Naive thymus-derived CD8-positive, alpha-beta T cell (primary cell): ENCODE measurements at places on chromosomes 1 and 21.

DNA sequence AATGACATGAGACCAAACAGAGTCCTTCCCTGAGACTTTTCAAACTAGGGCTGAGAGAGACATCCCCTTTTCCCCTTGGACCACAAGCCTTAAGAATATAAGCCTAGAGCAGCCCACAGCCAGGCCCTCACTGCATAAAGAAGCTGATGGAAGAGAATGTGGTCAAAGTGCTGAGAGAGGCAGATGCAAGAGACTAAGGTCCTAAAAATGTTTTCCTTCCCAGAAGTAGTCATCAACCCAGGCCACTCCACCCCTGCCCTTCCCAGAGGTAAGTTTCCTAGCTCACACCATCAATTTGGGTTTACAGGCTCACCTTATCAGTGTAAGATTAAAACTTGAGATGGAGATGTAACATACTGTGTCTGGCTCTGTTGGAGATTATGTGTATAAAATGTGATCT is 58.2 kb downstream of the BCAR3 start:
- DNase-seq: no peak

- no peak for DNase-seq
Observed at GRCh38 chr1:232629250-232630046, 485 bp downstream of the SIPA1L2 start.

DNA sequence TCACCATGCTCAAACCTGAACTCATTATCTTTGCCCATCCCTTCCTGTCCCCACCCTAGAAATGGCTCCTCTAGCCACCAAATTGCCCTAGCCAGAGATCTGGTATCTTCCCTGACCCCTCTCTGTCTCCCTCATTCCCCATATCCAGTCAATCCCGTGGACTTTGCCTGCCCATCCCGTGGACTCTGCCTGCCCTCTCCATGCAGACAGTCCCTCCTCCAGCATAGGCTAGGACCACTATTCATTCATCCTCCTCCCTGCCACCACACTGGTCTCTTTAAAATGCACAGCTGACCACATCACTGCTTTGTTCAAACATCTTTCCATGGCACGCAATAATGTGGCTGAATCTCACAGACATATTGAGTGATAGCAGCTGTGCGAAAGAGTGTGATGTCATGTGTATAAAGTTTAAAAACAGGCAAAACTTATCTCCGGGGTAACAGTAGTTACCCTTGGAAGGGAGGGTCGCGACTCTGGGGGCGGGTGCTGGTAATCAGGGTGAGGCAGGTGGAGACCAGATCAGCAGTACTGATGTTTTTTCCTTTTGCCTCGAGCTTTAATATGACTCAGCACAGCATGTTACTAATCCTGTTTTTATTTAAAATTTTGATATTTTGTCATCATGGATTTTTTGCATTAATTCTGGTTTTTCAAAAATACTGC is 4.8 kb upstream of the SLC2A1 start:
- no peak for DNase-seq

DNA sequence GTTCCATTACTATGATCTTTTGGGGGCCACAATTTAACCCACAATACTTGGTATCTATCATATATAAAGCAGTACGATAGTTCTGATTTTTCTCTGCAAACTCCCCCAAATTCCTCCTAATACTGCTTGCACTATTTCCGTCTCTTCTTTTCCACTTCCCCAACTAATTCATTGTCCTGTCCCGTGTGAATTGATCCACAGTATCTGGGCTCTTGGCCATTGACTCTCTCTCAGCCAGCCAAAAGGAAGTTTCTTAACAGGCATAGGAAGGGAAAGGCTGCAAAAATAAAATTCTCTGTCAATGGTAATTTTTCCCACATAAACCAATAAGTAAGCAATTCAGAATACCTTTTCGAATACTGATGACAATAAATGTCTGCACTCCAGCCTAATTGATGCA is 91.7 kb upstream of the DSCAM start:
- no peak for DNase-seq

- DNase-seq: peak; percentile 77
Observed at GRCh38 chr1:16162163-16162822, 6.4 kb upstream of the EPHA2 start.

DNA sequence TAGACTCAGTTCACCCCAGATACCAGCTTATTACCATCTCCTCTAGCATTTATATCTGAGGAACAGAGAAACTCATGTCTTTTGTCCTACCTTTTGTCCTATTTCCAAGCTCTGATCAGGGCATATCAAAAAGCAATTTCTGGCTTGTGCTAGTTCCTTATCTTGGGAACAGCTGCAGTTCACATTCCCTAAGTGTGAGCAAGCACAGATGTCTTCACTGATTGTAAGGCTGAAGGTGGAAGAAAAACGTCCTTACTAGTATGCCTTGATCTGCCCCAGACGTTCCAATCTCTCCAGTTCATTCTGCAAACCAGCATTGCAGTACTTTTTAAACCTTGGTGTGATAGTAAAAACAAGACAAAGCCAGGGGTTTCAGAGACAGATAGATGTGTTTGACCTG is 139.8 kb downstream of the NCAM2 start:
- no peak for DNase-seq

- no peak for DNase-seq
Observed at GRCh38 chr1:56355918-56356317, 223.4 kb downstream of the PLPP3 start.

DNA sequence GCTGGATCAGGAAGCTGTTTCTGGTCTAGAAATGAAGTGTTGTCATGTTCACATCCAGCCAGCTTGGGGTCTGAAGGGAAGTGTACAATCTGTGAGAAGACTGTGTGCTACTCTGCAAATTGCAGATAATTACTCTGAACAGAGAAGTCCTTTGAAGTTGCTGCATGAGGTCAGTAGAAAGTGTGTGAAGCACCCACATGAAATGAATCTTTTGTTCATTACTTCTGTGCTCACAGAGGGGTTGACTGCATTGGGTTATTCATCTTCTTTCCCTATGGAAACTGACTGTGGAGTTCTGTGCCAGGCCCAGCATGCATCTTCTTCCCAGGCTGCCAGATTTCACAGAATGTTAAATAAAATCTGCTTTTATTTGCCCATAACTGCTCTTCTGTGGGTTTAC is 47.1 kb downstream of the CTH start:
- DNase-seq: no peak

DNA sequence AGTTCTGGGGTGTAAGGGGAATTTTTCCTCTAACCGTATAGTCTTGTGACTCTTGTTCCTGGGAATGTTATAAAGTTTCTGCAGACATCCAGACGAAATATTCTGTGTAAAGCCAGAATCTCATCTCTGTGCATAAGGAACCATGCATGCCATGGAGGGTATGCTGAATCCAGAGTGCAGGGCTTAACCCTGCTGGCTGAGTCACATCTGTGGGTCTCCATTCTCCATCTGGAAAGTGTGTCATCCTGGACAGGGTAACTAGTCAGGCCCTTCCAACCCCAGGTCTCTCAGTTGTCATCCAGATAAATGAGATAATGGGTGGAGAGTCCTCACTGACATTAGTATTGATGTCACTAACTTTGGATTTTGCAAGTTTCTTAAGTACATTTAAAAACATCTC is 48.8 kb downstream of the ATP5PO start:
- DNase-seq: no peak

DNA sequence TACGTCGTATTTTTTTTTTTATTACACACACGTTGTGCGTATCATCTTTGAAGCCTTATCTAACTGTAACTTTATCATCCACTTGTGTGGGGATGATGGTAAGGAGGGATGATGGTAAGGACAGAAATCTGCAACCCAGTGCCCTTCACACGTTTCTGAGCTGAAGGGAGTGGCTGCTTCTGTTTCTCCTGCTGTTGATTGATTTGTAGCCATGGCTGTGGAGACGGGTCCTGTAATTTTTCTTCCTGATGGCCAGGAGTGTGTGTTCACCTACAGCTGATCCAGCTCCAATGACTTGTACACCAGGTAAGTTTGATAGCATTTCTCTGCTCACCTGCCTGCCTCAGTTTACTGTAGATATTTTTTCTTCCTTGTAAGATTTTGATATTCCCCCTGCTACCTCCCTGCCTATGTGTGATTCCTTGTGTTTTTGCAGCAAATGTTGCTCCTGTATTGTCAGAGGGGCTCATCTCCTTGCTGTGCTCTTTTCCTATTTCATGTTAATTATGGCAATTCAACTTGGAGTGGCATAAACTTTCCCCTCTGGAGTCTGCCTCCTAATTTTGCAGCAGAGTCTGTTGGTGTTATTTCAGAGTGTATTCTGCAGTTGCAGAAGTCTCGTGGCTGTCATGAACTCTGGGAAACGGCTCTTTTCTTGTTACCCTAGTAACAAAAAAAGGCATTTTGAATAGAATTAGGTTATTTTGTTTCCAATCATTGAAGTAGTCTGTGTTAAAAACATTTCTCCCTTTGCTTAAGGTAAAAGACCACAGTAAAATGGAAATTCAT is 64.1 kb downstream of the SH3BGR start:
- no peak for DNase-seq

DNA sequence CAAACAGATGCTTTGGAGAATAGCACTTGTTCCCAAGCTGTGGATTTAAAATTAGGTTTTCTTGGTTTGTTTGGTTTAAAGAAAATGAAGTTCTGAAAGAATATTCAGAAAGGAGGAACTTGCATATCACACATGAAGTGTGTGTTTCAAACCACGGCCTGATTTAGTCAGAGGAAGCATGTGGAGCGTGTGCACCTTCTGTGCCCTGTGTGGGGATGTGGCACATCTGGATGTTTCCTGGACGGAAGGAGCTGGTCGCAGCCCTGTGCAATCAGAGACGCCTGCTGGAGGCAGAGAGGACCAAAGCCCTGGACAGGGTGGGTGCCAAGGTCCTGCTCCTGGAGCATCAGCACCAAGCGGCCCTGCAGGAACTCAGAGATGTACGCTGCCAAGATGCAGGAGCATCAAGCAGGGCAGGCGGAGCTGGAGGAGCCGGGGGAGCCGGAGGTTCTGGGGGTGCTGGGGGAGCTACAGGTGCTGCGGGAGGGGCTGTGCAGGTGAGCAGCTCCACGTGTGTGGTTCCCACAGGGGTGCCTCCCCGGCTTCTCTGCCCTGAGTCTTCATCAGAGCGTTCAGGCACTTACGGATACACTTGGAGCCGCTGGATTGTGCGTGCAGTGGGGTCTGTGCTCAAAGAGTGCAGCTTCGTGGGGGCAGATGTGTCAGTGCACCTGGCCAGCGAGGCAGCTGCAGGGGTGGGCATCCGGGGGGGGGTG is 45.7 kb downstream of the PCNT start:
- no peak for DNase-seq

DNA sequence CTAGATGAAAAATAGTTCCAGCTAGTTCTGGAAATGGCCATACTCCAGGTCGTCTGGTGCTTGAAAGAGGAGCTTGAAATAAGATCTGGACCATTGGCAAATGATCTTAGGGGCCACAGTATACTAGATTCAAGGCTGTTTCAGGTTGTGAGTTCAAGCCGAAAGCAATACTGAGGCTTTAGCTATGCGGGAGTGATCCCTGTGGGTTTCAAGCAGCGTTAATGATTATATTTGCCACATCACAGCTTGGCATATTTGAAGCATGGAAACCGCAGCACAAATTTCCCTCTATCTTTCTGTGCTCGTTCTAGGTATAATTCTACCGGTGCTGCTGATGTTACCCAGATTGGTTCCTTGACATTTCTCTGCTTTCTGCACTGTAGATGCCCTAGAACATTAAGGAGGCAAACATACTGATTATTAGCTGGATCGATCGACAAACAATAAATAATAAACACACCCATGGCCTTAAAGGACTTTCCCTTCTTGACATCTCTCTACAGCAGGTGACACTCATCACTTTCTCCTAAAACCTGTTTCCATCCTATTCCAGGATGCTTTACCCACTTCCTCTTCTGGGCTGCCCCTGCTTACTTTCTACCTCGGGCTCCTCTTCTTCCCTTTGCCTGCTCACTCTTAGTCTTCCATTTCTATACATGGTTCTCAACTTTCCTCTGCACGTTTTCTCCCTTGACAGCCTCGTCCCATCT is 40.6 kb upstream of the LYST start:
- DNase-seq: no peak
